Upper lobe of right lung (tissue), 1 donor: ENCODE measurements at places on chromosomes 6 and 20. TPM values are rescaled to one million over a fixed set of nuclear protein-coding genes. Genes with fewer than 3 reads are reported as not detected.

The ADTRP gene
- 21.0 TPM for total RNA-seq

- no peak for DNase-seq
These were observed 62.6 kb upstream of the TMEM244 start for GRCh38 chr6:129923530-129924250.

DNA sequence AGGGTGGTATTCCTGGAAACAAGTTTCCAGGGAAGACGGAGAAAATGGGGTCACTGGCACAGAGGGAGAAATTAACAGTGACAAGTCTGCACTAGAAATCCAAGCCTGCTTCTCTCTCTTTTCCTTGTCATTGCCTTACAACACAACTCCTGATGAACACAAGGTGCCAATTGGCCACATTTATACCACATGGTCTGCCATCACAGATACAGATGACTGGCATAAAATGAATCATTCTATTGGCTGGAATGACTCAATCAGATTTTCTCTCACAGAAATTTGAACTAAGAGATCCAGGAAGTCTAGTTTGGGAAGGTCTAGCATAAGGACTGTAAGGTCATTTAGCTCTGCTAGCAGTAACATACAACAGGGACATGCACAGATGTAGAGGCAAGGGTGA, 190.3 kb downstream of the LINC00237 start:
- DNase-seq, result no peak

The MUC22 gene
- total RNA-seq, result not detected

The CDC25B gene
- 136 TPM for total RNA-seq

The HLA-DMB gene
- total RNA-seq, result 140 TPM

The TMEM244 gene
- total RNA-seq, result not detected

The MMP24OS gene
- 85.2 TPM for total RNA-seq

DNA sequence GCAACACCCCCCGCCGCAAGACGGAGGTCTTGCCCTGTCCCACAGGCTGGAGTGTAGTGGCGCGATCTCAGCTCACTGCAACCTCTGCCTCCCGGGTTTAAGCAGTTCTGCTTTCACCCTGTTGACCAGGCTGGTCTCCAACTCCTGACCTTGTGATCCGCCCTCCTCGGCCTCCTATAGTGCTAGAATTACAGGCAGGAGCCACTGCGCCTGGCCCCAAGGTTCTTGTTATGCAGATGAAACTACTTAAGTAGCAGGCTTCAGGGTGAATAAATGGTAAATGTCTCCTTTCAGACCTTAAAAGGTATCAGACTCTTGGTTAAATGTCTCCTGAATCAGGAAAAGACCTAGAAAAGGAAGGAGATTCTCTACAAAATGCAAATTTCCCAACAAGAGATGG, 95.4 kb upstream of the TMEM181 start:
- no peak for DNase-seq

- DNase-seq, result no peak
These were observed 23.2 kb downstream of the SDCBP2 start for GRCh38 chr20:1305712-1306111.

DNA sequence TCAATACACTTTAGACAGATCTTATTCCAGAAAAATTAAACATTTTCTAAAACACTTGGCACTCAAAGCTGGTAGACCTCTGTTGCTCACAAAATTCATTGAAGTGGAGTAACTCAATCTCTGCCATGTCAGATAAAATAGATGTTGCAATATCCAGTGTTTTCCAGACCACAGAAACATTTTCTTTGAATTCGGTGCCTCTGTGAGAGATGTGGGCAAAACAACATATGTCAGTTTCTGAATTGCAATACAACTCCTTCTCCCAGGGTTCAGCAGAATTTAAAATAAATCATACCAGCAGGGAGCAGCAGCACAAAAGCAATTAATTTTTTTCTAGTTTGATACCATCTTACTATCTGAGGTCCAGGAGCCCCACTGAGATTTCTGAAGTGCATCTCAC, 11.3 kb upstream of the PKHD1 start:
- DNase-seq, result no peak

- no peak for DNase-seq
These were observed 888.4 kb upstream of the GJE1 start for GRCh38 chr6:141244366-141244765.

- no peak for DNase-seq
These were observed 47.2 kb downstream of the BACH2 start for GRCh38 chr6:90249458-90249857.

GRCh38 chr6:106677282-106677681, 47.9 kb downstream of the QRSL1 start:
- DNase-seq, result no peak

DNA sequence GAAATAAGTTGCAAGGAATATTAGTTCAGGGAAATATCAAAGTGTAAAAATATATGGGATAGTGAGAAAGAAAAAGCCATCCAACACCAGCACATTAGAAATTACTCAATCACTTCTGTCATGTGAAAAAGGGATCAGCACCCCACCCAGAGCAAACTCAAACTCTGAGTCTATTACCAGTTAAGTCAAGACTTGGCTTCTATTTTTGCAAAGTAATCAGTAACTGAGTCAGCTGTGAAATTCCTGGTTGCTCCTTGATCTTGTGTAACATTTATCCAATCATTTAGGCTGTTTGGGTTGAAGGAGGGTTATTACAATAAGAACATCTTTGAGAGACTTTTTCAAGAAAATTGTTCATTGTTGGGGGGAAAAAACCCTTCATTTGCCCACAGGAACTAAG, 51.2 kb downstream of the SLC22A23 start:
- DNase-seq, result no peak

DNA sequence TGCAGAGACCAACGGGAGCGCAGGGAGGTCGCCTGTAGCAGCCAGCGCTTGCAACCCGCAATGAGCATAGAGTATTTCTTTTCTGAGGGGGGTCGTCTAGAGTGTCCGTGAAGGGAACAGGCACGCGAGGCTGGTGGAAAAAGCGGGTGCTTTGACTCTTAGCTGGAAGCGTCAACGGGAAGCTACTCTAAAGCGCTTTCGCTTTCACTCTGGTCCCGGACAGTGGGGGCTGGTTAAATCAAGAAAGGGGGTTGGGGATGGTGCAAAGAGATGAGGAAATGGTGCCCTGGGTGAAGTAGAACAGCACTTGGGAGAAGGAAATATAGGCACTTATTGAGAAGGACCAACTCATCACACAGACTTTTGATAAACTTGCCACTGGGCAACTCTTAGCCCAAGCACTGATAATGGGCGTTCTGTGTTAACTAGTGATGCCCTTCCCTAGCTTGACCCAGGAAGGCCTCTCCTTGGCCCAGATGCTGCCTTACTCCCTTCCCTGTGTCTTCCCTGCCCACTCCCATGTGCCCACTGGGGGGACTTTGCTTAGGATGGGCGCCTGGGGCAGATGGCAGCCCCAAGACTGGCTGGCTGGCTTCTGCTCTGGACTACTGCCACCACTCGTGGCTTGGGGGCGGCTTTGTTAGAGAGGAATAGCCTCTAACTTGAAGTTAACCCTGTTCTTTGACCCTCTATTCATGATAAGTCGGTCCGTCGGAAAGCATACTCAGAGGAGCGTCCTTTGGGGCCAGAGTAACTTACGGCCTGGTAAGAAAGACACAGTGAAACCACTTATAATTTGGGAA, 585 bp downstream of the PSMB9 start:
- DNase-seq, result no peak

The TSHZ2 gene
- total RNA-seq, result 5.2 TPM

The HLA-DRB1 gene
- total RNA-seq, result 335 TPM

DNA sequence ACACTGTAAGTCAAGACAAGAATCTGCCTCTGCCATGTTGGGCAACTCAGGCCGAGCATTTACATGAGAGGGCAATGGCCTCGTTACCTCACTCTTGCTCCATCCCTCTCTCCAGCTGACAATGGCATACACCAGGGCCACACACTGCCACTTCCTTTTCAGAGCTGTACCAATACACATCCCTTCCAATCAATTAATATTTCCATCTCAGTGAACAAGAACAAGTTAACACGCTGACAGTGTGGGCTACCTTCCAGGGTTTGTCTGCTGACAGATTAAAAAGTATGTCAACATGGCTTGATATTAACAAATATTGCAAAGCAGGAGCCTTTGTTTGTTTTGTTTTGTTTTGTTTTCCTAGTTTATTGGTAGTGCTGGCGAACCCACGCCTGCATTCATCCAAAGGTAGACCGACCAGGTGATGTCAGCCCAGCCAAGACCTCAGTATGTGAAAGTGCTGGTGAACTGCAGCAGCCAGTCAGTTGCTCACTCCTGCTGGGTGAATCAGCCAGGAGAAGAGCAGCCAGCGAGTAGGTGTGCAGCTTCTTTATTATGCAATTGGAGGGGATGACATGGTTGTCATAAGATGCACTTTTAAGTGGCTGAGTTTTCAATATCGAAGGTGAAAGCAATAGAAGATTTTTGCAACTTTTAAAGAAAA, 487.3 kb upstream of the JARID2 start:
- DNase-seq, result no peak

DNA sequence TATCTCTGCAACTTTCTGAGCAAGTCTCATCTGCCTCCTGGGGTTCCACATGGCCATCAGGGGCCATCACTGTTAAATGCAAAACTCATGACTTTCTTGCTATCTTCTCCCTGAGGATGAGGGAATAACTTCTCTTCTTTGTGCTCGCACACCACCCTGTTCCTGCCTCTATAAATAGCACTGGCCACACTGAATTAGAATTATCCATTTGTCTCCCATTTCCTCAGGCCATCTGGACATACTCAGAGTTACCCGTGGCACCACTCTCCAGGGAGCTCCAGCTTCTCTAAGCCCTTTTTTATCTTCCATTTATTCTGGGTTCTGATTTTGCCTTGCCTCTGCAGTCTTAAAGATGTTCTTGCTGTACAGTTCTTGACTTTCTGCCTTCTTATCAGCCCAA, 72.8 kb upstream of the ECI2 start:
- no peak for DNase-seq

DNA sequence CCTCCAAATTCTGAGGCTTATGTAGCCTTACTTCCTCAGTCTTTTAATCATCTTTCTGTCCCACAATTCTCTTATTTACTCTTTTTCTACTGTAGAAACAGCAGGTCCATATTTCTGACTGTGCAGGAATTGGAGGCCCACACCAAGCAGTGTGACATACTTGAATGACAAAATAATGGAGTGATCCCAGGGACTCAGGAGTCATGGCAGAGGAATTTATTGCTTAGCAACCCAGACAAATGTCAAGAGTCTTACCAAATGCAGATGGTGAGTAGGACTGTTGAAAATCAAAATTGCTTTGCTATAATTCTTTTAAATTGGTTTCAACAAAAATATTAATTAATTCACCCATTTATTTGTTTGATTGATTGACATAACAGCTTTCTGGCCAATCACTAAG, 59.9 kb downstream of the HTR1B start:
- DNase-seq, result no peak

GRCh38 chr6:51959744-51960383, 127.5 kb downstream of the PKHD1 start:
- peak; percentile 72 for DNase-seq

The SPATA25 gene
- total RNA-seq, result 1.3 TPM

The C6orf163 gene
- 2.1 TPM for total RNA-seq

- no peak for DNase-seq
These were observed 280.4 kb downstream of the FOXC1 start for GRCh38 chr6:1890071-1890470.

DNA sequence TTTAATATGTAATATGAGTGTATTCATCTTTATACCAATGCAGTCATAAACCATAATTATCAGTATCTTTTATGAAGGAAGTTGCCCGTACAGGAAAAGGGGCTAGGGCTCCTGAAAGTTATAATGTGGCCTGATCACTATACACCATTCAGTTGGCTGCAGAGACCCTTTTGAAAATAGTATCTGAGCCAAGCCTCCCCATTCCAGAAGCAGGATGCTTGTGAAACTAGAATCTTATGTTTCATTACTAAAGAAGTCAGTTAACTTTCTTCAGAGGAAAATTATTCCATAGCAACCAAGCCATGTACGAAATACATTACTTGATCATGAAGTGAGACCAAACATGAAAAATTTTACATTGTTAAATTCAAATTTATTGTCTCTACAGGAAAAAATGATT, 251.5 kb upstream of the TCF21 start:
- no peak for DNase-seq

- no peak for DNase-seq
These were observed 20.9 kb upstream of the EPM2A start for GRCh38 chr6:145756170-145756662.

The PNPLA1 gene
- total RNA-seq, result 0.35 TPM

GRCh38 chr20:46010491-46011391, 2.0 kb downstream of the MMP9 start:
- peak; percentile 69 for DNase-seq

The EPB41L1 gene
- total RNA-seq, result 61.4 TPM

The TCP11 gene
- total RNA-seq, result not detected

DNA sequence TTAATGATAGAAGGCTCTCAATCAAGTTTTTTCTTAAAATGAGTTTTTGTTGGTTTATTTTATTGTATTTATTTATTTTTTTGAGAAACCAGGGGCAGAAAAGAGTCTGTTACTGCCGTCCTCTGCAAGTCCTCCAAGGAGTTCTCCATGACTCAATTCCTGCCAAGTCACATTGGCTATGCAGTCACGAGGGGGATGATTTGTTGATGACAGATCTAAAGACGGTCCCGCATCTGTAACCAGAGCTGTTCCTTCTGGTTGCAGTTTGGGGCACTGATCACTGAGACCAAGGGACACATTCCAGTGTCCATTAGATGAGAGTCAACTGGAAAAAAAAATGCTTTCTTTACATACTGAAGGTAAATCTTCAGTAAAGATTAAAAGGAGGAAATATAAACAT, 13.9 kb upstream of the TSHZ2 start:
- DNase-seq, result no peak

GRCh38 chr6:46262928-46263706, 92.3 kb upstream of the ENPP5 start:
- no peak for DNase-seq

DNA sequence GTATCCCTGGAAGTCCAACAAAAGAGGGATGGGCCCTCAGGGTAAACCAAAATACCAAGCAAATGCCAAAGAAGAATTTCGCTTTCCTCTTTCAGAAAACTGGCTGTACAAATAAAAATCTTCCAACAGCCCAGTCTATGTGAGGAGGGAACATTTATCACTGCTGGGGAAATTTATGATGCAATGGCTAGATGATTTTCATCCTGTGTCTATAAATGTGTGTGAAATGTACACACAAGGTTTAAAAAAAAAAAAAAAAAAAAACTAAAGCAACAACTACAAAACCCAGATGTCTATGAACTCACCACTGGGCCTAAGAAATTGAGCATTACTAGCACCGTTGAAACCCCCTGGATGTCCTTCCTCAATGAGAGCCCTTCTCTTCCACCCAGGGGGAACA, 68.7 kb upstream of the SLC4A11 start:
- DNase-seq, result no peak

- DNase-seq, result no peak
These were observed 35.5 kb upstream of the FAM184A start for GRCh38 chr6:119113961-119114360.

- no peak for DNase-seq
These were observed 63.3 kb downstream of the ARHGAP18 start for GRCh38 chr6:129646642-129647041.

- DNase-seq, result no peak
These were observed 100.3 kb upstream of the MTHFD1L start for GRCh38 chr6:150765067-150765764.

The ESR1 gene
- total RNA-seq, result 5.7 TPM
